ENCODE measurements at places on chromosomes 16 and 17.

DNA sequence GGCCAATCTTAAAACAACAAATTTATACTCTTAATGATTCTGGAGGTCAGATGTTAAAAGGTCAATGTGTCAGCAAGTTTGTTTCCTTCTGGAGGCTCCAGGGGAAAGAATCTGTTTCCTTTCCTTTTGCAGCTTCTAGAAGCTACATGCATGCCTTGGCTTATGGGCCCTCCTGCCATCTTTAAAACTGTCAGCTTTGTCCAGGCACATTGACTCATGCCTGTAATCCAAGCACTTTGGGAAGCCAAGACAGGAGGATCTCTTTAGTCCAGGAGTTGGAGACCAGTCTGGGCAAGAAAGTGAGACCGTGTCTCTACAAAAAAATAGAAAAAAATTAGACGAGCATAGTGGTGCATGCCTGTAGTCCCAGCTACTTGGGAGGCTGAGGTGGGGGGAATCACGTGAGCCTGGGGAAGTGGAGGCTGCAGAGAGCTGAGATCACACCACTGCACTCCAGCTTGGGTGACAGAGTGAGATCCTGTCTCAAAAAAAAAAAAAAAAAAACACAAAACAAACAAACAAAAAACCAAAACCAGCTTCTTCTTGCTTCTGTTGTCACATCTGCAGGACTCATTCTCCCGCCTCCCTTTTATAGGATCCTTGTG lies 58.3 kb downstream of the NOS2 start:
- DNase-seq = no peak

DNA sequence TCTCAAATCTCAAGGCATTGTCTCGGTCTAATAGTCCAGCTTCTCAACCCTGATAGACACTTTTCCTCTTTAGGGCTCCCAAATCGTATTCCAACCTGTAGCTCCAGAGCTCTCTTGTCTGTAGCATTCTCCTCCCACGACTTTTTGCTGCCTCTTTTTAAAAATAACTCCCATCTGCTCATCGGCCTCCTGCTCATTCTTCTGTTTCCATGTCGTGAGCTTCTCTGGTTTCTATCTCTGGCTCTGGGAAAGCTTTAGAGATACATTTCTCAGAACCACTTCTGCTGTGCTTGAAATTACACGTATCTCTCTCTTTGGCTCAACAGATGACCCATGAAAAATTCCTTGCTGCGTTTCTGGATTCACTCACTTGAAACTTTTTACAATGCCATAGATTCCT lies 609.6 kb upstream of the C16orf82 start:
- DNase-seq = no peak

DNA sequence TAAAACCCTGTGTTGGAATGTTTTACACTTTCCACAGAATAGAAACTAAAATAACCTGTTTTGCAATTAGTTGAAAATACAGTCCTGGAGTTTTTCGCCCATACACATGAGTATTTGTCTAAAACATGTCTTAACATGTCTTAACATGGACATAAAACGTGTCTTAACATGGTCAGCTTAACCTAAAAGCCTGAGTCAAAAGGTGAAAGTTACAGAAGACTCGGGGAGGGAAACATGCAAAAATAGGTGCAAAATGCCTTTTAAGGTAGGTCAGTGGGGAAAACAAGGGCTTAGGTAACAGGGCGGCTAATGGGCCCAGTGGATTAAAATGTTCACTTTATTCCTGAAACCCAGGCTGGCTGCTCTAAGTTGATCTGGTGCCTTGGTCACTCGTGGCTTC lies 56.1 kb upstream of the RBL2 start:
- DNase-seq = no peak

- peak; percentile 30 for DNase-seq
These were observed 180.9 kb downstream of the HS3ST3A1 start for GRCh38 chr17:13420878-13421277.

GRCh38 chr17:77472468-77473310 lies 331.9 kb downstream of the SEC14L1 start:
- no peak for DNase-seq

DNA sequence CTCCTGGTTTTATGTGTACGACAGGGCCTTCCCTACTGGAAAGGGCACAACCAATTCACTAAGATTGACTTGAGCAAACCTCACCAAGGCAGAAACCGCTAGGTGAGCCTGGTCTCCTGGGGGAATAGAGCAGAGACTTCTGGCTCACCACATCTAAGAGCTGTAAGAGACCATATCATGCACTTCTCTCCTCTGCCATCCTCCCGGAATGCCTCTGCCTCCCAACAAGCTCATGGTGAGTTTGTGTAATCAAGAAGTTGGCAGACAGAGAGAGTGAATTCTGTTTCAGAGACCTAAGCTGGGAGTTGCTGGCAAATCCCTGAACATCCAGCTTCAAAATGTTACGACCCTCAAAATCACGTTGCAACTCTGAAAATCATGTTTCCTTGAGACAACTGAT lies 154.8 kb downstream of the SLC39A11 start:
- DNase-seq = no peak

DNA sequence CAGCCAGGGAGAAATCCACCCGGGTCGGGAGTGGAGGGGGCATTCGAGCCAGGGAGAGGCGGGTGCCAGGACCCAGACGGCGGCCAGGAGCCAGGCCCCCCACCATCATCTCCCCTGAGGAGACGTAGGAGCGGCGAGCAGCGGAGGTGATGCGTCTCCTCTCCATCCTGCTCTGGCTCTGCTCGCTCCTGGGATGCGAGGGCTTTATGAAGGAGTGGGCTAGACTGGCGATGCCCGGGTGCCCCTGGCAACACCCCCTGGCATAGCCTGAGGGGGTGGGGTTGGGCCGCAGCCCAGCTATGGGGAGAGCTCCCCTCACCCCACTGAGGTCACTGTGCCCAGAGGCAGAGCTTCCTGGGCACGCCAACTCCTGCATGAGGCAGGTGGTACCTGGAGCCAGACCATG lies at the start of gene GFAP:
GFAP (minus strand) TSS at position 180 of the 406 bp plus-strand sequence; CDS start at position 166, 14 bp downstream.
- DNase-seq = no peak

DNA sequence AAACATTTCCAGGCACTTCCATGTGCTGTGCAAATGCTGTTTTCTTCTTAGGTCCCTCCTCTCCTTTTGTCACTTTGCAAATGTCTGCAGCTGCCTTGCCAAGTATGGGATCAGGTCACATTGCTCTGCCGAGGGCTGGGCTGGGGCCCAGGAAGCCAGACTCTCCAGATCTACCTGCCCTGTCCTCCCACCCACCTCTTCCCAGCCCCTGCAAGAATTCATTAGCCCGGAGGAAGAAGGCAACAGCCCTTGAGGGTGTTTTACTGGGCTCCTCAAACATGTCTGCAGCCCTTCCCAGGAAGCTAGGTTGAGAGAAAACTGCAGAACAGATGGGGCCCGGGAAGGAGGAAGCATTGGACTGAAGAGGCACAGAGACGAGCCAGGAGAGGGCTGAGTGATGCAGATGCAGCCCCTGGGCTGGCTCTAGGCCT lies 47.1 kb downstream of the WSB1 start:
- DNase-seq = no peak

DNA sequence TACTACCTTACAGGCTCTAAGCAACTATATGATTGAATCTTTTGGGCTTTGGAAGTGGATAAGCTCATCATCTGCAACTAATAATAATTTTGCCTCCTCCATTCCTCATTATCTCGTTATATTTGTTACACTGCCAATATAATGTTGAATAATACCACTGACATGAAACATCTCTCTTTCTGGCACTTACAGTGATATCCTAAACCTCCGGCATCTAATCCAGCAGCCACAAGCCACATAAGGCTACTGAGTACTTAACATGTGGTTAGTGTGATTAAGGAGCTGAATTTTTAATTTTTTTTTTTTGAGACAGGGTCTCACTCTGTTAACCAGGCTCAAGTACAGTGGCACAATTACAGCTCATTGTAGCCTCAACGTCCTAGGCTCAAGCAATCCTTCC lies 9.6 kb downstream of the CDC42EP4 start:
- peak; percentile 64 for DNase-seq

- DNase-seq = no peak
These were observed 641 bp downstream of the SBK1 start for GRCh38 chr16:28292731-28293600.

- DNase-seq = no peak
These were observed 221.0 kb upstream of the HS3ST3A1 start for GRCh38 chr17:13822700-13823099.

DNA sequence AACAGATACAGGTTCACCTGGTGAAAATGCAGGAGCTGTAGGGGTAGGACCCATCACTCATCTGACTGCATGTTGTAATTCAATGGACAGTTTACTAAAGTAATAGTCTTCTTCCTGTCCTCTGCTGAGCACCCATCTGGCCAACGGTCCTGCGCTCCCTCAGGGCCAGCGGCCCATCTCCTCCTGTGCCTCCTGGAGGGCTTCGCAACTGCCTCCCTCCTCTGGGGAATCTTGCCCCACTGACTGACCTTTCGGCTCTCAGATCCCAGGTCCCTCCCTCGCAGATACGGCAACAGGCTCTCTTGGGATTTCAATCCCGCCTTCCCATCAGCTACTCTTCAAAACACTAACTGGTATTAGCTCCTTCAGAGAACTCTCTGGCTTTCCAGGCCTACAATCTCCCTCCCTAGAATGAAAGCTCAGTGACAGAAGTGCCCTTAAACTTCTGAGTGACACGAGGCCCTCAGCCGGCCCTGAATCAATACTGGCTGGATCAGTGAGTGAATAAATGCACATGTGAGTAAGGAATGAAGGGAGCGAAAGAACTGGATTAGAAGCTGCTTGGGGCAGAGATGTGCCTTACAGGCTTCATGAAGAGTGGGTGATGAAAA lies 1.3 kb downstream of the PEMT start:
- no peak for DNase-seq

DNA sequence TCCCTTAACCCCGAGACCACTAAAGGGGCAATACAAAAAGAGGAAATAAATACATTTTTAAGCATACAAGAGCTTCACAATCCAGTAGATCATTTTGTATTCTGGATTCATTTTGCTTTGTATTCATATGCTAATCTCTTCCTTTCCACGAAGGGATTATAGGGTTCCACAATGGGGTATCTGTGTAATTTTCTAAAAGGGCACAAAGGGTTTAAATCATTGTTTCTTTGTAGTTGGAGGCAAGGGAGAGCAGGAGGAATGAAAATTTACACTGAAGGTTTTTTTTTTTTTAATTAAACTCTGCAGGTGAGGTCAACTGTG lies 592 bp upstream of the NUFIP2 start:
- DNase-seq = no peak

DNA sequence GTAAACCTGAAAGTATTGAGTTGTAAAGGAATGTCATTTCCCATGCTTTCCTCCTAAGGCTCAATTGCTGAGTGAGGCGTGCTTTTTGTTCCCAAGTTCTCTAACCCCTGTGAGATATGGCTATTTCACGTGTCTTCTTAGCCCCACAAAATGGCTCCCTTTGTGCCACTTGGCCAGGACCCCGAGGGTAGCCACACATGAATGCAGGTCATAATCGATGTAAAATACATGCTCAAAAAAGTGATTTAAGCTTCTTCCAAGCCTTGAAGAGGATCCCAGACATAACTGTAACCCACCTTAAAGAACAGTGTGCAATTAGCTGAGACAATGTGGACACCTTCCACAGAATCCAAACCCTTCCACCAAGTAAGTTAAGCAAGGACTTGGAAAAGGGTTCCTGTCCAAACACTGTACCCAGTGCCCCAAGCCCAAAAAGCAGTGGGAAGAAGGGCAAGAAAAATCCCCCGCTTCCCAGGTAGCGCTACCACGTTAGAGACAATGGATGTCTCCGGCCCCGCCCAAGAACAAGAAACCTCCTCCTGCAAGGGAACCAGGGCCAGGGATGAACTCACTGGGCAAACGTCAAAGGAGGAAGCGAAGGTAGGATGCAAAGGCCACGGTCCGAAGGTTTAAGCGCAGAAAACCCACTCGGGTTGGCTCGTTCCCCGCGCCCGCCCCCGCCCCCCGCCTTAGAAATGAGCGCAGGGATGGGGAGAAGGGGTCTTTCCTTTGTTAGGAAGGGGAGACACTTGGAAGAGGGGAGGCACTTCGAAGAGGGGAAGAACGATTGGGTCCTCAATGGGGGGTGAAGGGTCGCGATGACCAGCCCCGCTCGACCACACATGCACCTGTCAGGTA lies 1.2 kb downstream of the JPT1 start:
- peak; percentile 72 for DNase-seq

- DNase-seq = peak; percentile 84
These were observed 83.9 kb upstream of the IRX3 start for GRCh38 chr16:54370278-54371040.

GRCh38 chr17:47694581-47695428 lies 844 bp downstream of the TBKBP1 start:
- DNase-seq = peak; percentile 66

- peak; percentile 50 for DNase-seq
These were observed 13.7 kb downstream of the METTL22 start for GRCh38 chr16:8634991-8635736.

- no peak for DNase-seq
These were observed at the start of gene SOX8 for GRCh38 chr16:981695-982144. Gene SOX8 (plus strand): TSS chr16:981770. CDS start chr16:981923, 153 bp downstream.

DNA sequence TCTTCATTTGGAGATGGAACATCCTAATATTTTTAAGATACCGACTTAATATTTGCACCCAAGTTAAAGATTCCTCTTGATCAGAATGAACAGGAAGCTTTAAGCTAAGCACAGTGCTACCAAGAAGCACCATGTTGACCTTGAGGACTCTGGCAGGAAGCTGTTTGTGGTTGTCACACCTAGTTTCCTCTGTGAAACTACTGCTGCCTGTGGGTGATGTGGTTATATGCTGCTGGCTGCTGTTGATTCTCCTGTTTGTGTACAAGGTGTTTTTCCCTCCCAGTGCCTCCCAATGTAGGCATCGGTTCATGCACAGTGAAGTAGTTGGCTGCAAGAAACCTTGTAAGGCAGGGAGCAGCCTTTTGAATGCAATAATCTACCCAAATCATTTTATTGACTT lies 23.4 kb downstream of the RBL2 start:
- peak; percentile 66 for DNase-seq

- no peak for DNase-seq
These were observed 15.5 kb downstream of the DNAH2 start for GRCh38 chr17:7732981-7733539.

DNA sequence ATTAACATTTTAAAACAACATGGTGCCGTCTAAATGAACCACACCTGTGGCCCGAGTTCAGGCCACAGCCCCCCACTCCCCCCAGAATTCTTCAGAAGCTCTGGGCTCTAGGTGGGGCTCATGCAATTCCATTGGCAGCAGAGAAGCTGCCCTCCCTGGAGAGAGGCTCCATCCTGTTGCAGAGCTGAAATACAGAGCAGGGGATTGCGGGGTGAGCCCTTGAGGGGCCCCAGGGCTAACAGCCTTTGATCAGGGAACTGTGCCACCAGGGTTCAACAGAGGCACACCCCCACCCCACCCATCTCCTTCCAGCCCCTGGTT lies 69.3 kb downstream of the ABR start:
- DNase-seq = no peak

- no peak for DNase-seq
These were observed 57.2 kb downstream of the TBC1D16 start for GRCh38 chr17:79978548-79978855.

GRCh38 chr17:30351735-30352134 lies 17.9 kb upstream of the TMIGD1 start:
- peak; percentile 38 for DNase-seq

All from hematopoietic multipotent progenitor cell treated with erythropoietin and hydrocortisone succinate and interleukin-3 and kit ligand, for 4 days (in vitro differentiated cells).